Nucleus accumbens (tissue), 56 donors: ENCODE measurements at places on chromosomes 11 and 22.

DNA sequence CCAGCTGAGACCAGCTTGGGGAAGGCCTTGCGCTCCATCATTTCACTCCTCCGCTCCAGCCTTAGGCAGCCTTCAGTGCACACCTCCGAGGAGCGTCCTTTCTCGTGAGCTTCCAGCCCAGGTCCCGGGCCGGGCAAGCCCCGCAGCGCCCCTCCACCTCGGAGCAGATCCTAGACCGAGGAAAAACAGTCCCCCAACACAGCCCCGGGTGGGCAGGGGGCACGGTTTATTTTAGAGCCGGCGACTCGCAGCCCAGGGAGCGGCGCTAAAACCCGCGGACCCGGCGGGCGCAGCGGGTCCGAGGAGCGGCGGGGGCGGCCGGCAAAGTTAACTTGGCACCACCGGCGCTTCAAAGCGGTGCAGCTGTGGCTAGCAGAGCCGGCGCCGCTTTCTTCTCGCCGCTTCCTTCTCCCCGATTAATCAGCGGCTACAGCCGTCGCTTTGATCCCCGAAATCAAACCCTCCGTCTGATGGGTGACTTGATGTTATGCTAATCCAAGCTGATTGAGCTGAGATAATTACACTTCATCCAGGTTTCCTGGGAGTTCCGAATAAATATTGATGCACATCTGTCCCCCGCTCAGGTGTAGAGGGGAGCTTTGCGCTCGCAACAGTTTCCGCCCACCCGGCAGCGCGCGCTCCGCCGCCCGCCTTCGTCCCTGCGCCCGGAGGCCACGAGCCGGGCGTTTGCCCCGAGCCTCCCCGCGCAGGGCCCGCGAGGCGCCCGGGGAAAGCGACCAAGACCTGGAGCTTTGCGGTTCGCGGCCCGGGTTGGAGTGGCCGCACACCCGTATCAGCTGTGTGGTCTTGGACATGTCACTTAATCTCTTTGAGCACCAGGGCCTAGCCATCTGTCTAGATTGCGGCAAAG, 192.7 kb downstream of the BUD13 start:
- no peak for DNase-seq

- DNase-seq = no peak
These were observed 1113.4 kb downstream of the BRD1 start for GRCh38 chr22:48714231-48714630.

DNA sequence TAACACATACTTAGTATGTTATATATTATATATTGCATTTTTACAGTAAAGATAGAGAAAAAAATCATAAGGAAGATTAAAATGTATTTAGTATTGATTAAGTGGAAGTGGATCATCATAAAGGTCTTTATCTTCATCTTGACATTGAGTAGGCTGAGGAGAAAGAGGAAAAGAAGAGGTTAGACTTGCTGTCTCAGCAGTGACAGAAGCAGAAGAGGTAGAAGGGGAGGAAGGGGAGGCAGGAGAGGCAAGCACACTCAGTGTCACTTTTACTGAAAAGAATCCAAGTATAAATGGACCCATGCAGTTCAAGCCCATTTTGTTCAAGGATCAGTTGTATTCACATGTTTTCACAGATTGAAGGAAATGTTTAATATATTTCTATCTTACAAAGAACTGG, 69.7 kb downstream of the GAB2 start:
- no peak for DNase-seq

DNA sequence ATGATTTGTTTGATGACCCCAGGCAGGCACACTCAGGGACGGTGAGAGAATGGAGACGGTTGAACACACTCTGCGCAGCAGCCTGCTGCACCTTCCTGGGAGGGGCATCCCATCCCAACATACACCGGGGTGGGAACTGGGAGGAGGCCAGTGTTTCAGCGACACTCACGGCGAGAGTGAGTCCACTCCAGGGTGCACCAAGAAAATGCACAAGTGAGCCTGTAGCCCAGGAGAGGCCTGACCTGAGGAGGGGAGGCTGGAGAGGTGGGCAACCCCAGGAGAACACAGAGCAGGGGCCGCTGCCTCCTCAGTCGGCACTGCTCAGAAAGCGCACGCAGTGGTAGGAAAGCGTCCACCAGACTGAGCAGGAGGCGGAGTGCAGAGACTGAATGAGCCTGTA, 54.5 kb downstream of the IGF2 start:
- DNase-seq = no peak

DNA sequence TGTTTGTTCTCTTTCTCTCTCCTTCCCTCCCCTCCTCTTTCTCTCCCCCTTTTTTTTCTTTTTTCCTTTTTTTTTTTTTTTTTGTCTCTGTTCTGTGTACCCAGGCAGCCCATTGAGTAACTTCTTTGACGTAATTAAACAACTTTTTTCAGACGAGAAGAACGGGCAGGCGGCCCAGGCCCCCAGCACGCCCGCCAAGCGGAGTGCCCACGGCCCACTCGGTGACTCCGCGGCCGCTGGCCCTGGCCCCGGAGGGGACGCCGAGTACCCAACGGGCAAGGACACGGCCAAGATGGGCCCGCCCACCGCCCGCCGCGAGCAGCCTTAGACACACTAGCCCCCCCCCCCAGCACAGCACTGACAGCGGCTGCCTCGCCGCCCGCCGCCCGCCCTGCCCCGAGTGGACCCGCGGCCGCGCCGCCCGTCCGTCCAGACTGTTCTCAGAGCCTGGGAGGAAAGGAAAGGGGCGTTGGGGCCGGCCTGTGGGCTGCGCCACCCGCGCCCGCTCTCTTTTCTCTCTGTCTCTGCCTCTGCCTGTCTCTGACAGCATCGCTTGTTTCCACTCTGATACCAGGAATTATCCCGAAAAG, 26.1 kb downstream of the MOB2 start:
- peak; percentile 45 for DNase-seq

DNA sequence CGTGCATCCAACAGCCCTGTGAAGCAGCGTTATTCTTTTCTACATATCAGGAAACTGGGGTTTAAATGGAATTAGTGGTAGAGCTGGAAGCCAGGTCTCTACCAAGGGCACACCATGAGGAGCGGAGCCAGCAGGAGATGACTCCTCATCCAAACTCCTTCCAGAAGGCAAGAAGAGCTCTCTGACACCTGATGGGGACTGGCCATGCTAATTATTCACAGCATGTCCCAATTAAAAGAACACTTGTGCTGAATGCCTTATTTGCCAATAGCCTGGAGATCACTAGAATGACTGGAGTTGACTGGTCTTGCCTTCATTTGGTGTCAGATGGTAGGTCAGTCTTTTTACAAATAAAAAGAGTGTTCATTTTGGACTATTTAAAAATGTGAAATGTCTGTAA, 32.9 kb upstream of the SLN start:
- DNase-seq = no peak

DNA sequence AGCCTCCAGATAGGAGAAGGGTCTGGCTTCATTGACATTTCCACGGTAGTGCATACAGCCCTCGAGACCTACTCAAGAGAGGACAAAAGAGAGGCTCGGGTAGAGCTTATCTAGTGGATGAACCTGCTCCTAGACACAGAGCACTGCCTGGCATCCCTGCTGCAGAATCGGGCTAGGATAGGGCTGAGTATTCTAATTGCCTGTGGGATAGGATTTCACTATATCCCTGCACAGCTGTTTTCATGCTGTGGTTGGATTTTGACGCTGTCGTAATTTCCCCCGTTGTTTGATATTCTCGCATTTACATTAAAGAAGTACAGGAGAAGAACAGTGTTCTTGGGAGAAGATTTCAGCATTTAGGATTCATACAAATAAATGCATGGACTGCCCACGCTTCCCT, 107.8 kb downstream of the KIRREL3 start:
- DNase-seq = no peak
